ENCODE measurements at places on chromosomes 7 and 10. TPM values are rescaled to one million over a fixed set of nuclear protein-coding genes. Genes with fewer than 3 reads are reported as not detected.

PTPRN2 gene
- 4.1 TPM for total RNA-seq

GRCh38 chr7:126792521-126792920 lies 460.2 kb downstream of the GRM8 start:
- DNase-seq: no peak

DNA sequence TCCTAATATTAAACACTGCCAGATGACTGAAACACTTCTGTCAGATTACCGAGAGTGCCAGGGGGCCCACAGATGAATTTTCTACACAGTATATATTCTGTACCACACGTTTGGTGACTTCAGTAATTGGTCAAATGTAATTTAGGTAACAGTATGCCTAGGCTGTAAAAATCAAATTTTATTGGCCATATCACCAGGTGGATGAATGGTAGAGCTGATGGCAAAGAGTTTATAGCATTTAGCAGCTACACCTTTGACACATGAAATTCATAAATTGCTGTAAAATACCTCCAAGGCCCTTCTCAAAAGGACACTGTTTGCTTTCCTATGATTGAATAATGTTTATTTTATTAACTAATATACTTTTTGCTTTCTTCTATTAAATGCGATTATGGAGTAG lies 101.3 kb downstream of the ARID5B start:
- DNase-seq: no peak

GRCh38 chr10:70169011-70169410 lies 1.3 kb downstream of the SAR1A start:
- DNase-seq: no peak

DNA sequence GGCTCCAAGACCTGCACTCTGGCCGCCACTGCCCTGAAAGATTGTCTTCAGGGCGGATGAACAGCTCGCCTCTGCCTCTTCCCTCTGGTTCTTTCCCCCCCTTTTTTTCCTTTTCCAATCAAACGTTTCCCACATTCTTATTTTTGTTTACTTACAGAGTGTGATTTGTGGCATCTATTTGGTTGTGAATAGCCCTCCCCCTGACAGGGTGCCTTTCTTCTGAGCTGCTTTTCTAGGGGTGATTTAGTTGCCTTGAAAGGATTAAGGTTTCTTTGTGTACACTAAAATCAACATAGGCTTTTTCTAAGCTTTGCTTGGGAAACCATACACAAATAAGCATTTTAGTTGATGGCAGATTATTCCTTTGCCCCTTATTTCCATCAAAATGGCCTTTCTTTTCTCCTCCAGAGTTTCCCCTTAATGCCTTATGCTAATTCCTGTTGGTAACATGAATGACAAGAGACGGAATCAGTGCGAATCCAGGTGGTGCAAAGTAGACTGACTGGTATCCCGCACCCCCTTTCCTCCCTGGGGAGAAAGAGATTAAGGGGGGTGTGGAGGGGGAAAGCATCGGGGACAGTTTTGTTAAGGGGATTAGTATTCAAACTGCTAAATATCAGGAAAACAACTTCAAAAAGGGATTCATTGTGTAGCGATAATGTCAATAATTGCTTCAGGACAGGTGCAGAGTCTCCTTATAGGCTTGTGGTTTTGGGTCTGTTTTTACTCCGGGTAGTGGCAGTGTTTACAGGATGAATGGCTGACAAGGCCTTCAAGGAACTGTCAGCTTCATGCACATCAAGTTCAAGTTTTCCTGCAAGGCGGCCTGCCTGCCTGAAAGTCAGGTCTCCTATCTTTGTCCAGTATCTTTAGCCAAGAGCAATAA lies 431.6 kb upstream of the GALNT17 start:
- DNase-seq: no peak

- DNase-seq: no peak
Measured at GRCh38 chr10:9342885-9343570, 1288.5 kb downstream of the GATA3 start.

SKAP2 gene
- 39.8 TPM for total RNA-seq

- no peak for DNase-seq
Measured at GRCh38 chr10:55233505-55233904, 432.5 kb upstream of the PCDH15 start.

OR2A42 gene
- total RNA-seq: 0.10 TPM

All from upper lobe of left lung (tissue), 6 donors.